AG10803 (cell line): ENCODE measurements at places on chromosomes 7 and 10.

DNA sequence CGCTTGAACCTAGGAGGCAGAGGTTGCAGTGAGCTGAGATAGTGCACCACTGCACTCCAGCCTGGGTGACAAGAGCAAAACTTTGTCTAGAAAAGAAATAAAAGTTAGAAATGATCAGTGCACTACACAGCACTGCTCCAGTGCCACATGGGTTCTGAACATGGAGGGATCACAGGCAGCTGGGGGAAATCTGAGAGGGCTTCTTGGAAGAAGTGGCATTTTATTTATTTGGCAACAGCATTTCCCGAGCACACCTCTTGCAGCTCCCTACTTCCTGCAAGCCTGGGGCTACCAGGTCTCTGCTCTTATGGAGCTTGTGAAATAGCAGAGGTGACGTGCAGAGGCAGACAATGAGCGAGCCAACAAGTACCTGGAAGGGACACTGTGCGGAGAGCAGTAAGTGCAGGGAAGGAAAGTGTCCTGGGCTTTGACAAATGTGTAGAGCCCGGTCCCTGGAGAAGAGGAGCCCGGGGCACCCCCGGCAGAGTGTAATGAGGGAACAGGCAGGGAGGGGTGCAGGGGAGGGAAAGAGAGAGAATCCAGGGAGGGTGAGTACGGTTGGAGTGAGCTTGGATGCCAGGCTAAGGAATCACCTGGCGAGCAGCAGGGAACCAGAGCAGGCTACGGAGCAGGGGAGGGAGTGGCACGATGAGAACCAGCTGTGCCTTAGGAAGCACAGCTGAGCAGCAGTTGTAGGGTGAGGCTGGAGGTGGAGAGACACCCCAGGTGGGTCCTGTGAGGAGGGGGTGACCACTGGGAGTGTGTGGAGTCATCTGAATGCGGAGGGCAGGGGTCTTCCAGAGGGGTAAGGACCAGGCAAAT, 104.6 kb upstream of the CTBP2 start:
- no peak for DNase-seq

- peak; percentile 64 for DNase-seq
Measured at GRCh38 chr10:94274142-94274787, 88.5 kb downstream of the NOC3L start.

DNA sequence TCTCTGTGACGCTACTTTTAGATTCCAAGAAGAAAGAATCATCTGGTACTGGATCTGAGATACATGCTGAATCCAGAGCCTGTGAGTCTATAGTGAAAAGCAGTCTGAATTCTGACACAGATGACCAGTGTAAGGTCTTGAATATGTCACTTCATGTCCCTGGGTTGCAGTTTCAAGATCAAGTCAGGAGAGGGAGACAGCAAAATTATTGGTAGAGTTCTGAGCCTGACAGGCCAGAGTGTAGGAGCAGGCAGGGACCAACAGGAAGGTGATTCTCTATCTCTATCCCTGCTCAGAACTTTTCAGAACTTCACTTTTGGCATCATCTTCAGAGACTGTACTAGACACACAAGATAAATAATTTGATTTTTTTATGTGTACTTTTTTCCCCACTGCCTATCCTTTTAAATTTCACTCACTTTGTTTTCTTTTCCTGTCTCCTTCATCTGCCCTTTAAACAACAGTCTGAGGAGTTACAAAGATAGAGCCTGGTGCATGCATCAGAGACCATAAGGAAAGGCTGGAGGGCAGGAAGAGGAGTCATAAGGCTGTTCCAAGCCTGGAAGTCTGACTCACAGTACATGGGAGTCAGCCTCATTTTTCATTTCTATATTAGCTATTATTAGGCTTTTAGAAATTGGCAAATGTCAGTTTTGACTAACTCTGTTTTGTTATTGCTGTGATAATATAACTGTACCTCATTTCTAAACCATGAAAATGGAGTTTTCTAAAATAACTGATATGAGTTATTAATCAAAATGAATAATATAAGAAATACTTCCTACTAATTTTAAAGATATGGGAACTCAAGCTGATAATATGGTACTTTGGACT, 120.2 kb upstream of the TMEM229A start:
- DNase-seq: peak; percentile 12

- no peak for DNase-seq
Measured at GRCh38 chr10:15541376-15541775, 170.3 kb upstream of the FAM171A1 start.

DNA sequence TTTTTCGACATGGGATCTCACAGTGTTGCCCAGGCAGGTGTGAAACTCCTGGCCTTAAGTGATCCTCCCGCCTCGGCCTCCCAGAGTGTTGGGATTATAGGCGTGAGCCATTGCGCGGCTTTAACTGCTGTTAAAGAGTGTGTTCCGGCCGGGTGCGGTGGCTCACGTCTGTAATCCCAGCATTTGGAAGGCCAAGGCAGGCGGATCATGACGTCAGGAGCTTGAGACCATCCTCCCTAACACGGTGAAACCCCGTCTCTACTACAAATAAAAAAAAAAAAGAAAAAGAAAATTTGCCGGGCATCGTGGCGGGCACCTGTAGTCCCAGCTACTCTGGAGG, 1.1 kb downstream of the RABGEF1 start:
- DNase-seq: peak; percentile 46
